ENCODE measurements at places on chromosomes 16 and 17.

- no peak for DNase-seq
Observed at GRCh38 chr17:8740486-8740885, 4.2 kb downstream of the CCDC42 start.

GRCh38 chr17:65183736-65184135 lies 46.6 kb downstream of the RGS9 start:
- DNase-seq, result peak; percentile 64

GRCh38 chr17:81052199-81052997 lies 17.4 kb downstream of the BAIAP2 start:
- no peak for DNase-seq

GRCh38 chr16:66899945-66900710 lies 18.6 kb downstream of the CDH16 start:
- peak; percentile 71 for DNase-seq

DNA sequence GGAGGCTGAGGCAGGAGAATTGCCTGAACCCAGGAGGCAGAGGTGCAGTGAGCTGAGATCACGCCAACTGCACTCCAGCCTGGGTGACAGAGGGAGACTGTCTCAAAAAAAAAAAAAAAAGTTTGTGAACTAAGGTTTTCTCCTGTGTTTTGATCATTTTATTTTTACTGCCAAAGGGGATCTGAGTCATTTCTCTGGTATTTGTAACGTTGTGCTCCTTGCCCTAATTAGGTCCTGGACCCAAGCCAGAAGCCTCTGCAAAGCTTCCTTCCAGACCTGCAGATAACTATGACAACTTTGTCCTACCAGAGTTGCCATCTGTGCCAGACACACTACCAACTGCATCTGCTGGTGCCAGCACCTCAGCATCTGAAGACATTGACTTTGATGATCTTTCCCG lies 32.1 kb downstream of the IST1 start:
- peak; percentile 92 for DNase-seq

GRCh38 chr17:82097184-82097918 lies 685 bp downstream of the FASN start:
- peak; percentile 79 for DNase-seq

DNA sequence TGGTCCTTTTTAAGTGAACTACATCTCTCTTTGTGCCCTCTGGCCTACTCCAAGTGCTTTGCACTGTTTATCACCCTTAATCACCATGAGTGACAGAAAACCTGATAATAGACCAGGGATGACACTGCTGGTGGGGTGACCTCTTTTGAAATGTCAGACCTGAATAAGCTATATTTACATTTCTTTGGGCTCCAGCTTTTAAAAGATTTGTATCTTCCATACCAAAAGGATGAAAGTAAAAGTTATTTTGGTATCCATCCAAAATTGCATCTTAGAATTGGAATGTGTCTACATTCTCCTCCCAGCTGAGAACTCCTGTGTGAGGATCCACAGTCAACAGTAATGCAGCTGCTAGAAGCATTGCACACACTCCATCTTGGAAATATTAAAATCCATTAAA lies 370.0 kb downstream of the CDH11 start:
- peak; percentile 93 for DNase-seq

GRCh38 chr16:63361032-63361624 lies 1324.9 kb upstream of the CDH8 start:
- peak; percentile 86 for DNase-seq

DNA sequence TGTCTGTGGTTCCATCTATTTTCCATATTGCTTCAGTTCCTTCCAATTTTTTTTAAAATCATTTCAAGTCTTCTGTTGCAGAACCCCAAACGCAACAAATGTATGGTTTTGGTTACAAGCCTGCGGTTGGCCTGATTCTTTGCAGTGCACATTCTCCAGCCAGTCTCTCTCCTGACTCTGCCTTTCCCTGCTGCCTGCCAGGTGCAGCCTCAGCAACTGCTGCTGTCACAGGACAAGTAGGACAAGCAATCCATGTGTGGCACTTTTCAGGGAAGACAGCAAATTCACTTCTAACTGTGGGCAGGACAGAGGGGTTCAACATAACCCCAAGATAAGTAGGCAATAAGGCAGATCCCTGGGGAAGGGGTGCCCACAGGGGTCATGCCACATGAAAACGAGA lies 24.2 kb downstream of the EMP2 start:
- DNase-seq, result no peak

- no peak for DNase-seq
Observed at GRCh38 chr16:75188832-75189477, 18.0 kb downstream of the CTRB2 start.

GRCh38 chr16:61149709-61150108 lies 886.5 kb downstream of the CDH8 start:
- DNase-seq, result no peak

DNA sequence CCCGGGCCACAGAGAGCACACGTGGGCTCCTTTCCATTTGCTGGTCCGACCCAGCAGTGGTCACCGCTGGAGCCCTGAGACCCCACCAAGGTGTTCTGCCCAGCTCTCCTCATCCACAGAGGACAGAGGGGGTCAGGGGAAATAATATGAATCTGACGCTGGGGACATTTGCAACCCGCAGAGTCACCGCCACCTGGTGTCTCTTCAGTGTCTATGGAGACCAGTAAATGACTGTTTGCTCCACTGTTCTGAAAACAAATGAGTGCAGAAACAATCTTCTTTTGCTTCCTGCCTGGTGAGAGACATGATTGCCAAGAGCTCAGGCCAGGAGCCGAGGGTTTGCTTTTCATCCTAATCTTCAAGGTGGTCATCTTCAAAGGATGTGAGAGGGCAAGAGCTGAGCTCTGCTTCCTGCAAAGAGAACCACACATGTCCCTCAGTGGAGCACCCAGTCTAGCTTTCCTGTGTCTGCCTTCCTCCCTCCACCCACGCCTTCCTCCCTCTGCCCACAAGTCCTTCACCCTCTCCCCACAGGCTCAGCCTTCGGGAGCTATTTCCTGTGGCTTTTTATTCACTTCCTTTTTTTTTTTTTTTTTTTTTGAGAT lies 14.7 kb upstream of the KLHDC4 start:
- DNase-seq, result peak; percentile 46

DNA sequence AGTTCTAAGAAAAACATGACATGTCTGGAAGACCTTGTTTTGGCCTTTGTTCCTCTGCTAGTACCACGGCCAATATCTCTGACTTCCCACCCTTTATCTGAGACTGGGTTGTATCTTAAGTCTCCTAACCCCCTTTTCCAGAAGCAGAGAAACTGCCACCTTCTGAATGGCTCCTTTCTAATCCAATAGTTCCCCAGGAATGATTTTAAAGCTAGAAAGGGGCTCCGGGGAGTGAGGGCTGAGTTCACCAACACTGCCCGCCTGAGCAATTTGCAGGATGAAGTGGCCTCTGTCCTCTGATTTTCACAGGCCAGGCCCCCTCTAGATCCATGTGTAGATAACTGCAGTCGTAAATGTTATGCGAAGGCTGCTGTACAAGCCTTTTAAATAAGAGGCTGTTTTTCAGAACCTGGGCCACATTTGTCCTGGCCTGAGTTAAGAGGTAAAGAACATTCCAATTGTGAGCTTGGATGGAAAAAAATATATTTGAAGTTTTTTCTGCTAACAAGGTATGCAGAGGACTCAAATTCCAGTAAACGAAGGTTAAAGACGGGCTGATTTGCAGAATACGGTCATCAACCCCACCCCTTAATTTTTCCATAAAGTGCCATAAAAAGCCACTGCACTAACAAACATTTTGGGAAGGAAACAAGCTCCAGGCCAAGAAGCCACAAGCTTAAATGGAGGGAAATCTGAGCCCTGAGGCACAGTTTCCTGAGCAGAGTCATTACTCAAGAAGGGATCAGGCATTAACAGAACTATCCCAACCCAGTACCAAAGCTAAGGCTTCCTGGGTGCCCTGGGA lies 117.0 kb upstream of the MAF start:
- DNase-seq, result no peak

- DNase-seq, result peak; percentile 90
Observed at GRCh38 chr17:15260376-15261257, 4.5 kb downstream of the PMP22 start.

DNA sequence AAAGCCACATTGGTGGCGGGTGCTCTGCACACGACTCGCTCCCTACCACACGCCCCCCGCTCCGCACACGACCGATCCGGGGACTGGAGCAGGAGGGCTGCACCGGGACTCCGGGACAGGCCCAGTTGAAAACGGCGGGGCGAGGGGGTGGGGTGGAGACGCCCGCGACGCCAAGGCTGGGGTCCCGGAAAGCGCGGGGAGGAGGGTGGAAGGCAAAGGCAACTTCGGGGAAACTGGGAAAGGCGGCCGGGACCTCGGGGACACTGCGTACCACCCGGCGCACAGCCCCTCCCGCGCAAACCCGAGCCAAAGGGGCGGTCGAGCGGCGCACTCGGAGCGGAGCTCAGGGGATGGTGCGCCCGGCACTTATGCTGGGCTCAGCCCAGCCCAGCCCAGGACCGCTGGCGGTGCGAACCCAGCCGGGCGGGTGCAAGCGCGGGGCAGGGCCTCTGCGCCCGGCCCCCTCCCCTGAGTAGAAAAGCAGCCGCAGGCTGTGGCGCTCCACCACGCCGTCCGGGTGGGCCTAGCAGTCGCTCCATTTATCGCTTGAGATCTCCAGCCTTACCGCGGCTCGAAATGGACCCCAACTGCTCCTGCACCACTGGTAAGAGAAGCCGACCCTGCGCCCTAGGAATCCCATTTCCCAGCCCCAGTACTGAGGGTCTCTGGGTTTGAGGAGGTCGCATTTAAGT lies at the start of gene MT1M:
Gene MT1M, plus strand, starts transcription at position 504 of the 692 bp plus-strand sequence. Its CDS starts 73 bp downstream, at position 577.
- no peak for DNase-seq

- DNase-seq, result peak; percentile 58
Observed at GRCh38 chr17:37147301-37147812, 198.6 kb downstream of the AATF start.

GRCh38 chr16:88685156-88686061 lies 898 bp downstream of the SNAI3 start:
- DNase-seq, result peak; percentile 66

DNA sequence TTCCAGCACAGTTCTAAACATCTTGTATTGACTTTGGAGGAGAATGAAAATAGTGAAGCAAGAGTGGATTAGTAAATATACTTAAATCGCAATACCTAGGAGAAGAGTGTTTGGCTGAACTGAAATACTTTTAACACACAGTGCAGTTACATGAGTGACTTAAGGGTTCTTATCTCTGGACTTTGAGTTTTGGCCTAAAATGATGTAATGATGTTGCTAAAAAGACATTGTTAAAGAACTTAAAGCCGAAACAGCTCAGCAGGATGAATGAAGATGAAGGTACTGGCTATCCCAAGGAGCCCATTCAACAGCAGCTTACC lies 28.1 kb downstream of the PMP22 start:
- DNase-seq, result no peak

- no peak for DNase-seq
Observed at GRCh38 chr16:2142942-2143877, 5.2 kb upstream of the RAB26 start.

GRCh38 chr16:19835196-19835595 lies 49.5 kb downstream of the GPRC5B start:
- DNase-seq, result no peak

- DNase-seq, result peak; percentile 81
Observed at GRCh38 chr17:17792551-17793377, 44.0 kb downstream of the SREBF1 start.

DNA sequence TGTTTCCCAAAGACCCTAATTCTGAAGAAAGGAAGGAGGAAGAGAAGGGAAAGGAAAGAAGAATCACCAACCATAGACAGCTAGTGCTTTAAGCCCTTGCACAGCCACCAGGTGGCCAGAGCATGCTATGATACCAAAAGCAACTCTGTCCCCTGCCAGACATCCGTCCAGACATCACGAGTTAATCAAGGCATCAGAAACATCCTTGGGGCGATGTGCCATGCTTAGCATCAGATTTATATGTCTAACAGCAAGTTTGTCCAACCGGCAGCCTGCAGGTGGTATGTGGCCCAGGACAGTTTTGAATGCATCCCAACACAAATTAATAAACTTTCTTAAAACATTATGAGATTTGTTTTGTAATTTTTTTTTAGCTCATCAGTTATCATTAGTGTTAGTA lies 2.9 kb upstream of the CRYBA1 start:
- DNase-seq, result peak; percentile 66

GRCh38 chr17:46059486-46059885 lies 60.4 kb downstream of the STH start:
- no peak for DNase-seq

GRCh38 chr16:73058616-73059409 lies 10.9 kb upstream of the ZFHX3 start:
- peak; percentile 71 for DNase-seq

DNA sequence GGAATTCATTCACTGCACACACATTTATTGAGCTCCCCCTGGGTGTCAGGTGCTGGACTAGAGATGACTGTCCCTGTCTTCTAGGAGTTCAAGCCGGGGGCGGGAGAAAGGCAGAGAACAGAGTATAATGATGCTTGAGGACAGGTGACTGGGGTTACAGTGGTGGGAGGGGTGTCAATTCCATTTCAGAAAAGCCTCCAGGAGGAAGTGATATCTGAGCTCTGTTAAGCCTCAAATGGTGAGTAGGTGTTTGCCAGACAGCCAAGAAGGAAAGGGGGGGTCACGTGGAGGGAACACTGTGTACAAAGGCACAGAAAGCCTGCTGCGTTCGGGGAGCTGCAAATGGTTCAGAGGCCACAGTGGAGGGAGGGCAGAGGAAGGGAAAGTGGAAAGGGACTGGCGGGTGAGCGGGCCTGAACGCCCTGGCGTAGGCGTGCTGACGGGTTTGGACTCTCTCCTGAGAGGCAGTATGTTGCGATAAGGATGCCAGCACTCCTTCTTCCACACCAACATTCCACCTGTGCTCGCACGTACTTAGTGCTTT lies 9.7 kb upstream of the NXPH3 start:
- DNase-seq, result peak; percentile 90

DNA sequence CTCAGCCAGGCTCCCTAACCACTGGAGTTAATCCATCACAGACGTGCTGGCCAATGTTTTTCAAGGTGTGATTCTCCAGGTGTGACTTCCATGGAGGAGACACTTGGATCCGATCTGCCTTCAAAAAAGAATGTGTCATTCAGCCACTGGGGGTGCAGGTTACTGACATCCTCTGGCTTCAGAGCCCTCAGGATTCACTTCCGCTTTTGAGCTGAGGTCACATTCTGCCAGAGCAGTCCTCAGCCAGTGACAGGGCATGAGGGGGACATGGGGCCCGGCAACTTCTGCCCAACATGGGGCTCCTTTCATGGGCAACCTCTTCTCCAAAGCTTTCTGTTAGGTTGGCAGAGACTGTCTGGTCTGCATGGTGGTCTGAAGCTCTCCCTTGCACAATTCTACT lies 81.4 kb downstream of the GRIN2A start:
- DNase-seq, result no peak

DNA sequence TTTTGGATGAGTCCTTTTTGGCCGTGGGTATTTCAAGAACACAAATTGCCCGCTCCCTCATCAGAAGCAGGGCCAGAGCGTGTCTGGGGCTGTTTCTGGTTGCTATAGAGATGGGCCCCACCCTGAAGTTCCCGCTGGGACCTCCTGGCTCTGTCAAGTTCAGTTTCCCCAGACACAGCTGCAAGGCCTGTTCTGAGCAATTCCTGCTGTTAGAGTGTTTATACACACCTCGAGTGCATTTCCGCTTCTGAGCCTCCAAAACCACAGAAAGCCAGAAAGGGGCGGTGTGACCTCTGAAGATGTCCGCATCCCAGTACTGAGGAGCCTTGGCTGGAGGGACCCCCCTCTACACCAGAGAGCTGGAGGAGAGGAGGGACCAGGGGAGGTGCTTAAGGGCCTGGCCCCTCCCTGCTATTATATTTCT lies 9.3 kb upstream of the WBP2 start:
- peak; percentile 97 for DNase-seq

All from choroid plexus epithelial cell (primary cell).